EL (cell line): ENCODE measurements at places on chromosomes 7 and 10.
A peak's percentile ranks its signal among the peaks of the same experiment; 100 is the strongest.

GRCh38 chr7:25389489-25390106 is 161.3 kb upstream of the NPVF start:
- peak; percentile 39 for DNase-seq

- DNase-seq: no peak
Measured at GRCh38 chr10:86108696-86109095, 257.9 kb downstream of the GRID1 start.

GRCh38 chr7:128389618-128390329 is 20.0 kb downstream of the IMPDH1 start:
- no peak for DNase-seq

DNA sequence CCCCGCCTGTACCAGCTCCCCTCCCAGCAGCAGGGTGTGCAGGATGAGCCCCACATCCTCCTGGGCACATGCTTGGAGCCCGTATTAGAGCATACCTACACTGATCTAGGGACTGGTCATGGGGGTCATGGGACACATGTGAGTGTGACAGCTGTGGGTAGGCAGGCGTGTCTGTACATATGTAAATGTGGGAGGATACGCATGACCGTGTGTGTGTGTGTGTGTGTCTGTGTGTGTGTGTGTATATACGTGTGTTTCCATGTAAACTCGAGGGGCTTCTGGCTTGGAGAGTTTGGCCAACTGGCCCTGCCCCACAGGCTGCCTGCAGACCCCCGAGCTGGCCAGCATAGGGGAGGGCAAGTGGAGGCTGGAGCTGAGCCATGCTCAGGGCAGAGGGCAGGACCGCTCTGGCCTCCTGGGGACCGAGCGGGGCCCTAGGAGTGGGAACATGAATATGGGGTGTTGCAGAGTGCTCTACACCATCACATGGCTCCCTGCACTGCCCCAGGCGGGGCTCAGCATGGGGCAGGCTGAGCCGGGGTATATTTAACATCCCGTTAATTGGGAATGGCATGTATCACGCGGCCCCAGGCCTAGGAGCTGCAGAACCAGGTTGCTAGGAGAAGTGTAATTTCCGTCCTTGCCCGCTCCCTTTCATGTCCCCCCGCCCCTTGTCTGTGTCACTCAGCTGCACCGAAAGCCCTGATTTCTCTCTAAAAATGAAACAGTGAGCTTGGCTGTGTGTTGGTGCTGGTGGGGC is 152.7 kb upstream of the PCBD1 start:
- no peak for DNase-seq

DNA sequence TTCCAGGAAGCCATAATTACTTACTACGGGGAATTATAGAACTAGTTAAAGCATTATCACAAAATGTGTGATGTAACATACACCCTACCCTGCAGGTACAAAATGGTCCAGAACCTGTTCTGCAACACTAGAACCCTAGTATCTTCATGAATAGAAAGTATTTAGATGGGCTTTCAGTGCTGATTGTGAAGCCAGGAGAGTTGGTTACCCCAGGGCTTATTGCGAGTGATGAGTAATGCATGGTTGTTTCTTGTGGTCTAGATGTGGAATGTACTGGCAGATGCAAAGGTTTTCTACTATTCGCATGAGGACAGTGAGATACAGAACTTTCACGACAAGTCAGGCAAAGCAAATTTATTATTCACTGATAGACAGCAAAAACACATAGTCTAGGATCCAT is 33.6 kb upstream of the AGR3 start:
- DNase-seq: peak; percentile 92

DNA sequence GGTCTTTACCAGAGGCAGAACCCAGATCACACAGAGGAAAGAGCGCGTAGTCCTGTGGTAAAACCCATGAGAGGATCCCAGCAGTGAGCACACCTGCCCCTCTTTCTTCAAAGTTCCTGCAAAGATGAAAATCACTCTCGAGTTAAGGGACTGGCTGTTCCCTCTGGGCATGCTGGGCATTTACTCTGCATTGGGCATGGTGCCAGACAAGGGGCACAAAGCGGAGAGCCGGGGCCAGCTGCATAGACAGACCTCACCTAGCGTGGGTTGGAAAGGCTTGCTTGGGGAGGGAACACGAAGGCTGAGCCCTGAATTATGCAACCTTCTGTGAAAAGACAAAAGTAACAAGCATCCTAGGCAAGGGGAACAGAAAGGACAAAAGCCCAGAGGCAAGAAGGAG is 120.0 kb upstream of the TCERG1L start:
- no peak for DNase-seq

DNA sequence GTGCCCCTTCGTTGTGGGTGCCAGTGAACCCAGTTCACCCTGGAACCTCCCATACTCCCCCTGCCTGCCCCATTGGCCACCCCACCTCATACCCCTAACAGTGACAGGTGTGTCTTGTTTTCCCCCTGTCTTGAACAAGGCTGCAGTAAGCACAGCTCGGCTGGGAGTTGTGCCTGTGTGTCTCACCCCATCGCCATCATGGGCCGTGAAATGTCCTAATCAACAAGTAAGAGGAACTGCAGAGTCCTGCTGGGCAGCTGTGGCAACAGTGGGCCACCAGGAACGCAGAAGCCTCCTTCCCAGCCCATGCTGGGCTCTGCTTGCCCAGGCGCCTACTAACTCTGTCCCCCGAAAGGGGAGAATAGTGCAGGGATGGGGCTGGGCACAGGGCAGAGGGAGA is 91.6 kb downstream of the C10orf105 start:
- DNase-seq: no peak

GRCh38 chr10:74543276-74543675 is 283.1 kb upstream of the KAT6B start:
- DNase-seq: no peak

- DNase-seq: no peak
Measured at GRCh38 chr10:112990271-112990670, 40.2 kb downstream of the TCF7L2 start.

- no peak for DNase-seq
Measured at GRCh38 chr10:122379041-122379440, 4.5 kb downstream of the PLEKHA1 start.

GRCh38 chr7:72447465-72448204 is 35.5 kb upstream of the CALN1 start:
- no peak for DNase-seq

DNA sequence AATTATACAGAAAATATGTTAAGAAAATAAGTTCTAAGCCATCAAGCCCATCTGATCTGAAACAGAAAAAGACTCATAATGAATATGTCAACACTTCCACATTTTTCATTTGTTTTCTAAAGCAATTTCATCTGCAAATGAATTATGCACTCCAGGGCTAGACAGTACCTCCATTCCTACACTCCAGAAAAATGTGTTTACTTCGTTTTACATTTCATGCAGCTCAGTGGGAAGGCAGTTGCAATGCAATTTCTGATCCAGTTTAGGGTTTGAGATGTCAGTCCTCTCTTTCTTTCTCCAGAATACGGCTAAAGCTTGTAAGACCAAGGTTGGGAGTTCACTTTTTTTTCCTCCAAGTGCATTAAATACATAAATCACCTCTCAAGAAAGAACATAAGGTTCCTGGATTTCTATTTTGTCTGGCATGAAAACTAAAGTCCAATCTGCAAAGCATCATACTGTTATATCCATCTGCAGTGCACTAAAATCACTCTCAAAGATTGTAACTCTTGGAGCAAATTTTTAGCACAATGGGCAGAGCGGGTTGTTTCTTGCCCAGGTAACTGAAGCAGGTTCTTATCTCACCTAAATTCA is 348.8 kb upstream of the C7orf33 start:
- no peak for DNase-seq

- peak; percentile 12 for DNase-seq
Measured at GRCh38 chr7:134991469-134992339, 5.4 kb downstream of the AGBL3 start.

GRCh38 chr7:16836481-16836880 is 31.7 kb upstream of the AGR2 start:
- DNase-seq: no peak

- DNase-seq: peak; percentile 13
Measured at GRCh38 chr7:112204499-112205342, 1.5 kb downstream of the DOCK4 start.

GRCh38 chr7:17617857-17618651 is 319.6 kb downstream of the AHR start:
- no peak for DNase-seq

GRCh38 chr7:16815001-16815400 is 10.2 kb upstream of the AGR2 start:
- no peak for DNase-seq

GRCh38 chr7:70997261-70997660 is 134.7 kb upstream of the GALNT17 start:
- no peak for DNase-seq

GRCh38 chr10:17506856-17507471 is 52.6 kb upstream of the ST8SIA6 start:
- DNase-seq: no peak

DNA sequence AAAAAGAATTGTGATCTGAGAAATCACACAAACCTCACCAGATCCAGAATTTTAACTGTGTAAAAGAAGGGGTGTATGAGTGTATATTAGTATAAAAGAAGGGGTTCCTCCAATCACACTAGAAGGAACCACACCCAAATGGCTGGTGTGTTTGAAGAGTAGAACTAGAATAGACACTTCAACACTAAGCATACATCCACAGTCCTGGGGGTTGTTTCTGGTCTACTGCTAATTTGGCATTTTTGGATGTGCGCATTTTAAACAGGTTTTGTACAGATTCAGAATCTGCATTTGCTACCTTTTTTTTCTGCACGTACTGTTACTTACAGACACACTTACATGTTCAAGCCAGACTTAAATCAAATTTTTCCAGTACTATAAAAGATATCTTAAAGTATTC is 64.6 kb downstream of the PDE1C start:
- DNase-seq: no peak

DNA sequence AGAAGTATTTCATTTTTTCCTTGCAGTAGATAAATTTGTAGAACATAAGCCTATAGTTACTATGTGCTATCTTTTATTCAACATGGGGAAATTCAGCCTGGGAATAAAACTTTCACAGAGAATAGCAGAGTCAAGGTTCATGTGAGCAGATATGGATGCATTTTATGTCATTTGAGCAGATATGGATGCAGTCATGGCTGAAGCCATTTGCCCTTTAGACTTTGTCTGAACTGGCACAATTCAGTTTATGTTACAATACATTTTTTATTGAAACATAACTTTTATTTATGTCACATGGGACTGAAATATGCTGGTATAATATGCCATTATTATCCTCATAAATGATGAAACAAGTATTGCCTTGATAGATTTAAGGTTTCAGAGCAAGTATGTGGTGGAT is 231.1 kb downstream of the CACNA2D1 start:
- no peak for DNase-seq

GRCh38 chr7:29488203-29488970 is 75.2 kb upstream of the PRR15 start:
- no peak for DNase-seq

DNA sequence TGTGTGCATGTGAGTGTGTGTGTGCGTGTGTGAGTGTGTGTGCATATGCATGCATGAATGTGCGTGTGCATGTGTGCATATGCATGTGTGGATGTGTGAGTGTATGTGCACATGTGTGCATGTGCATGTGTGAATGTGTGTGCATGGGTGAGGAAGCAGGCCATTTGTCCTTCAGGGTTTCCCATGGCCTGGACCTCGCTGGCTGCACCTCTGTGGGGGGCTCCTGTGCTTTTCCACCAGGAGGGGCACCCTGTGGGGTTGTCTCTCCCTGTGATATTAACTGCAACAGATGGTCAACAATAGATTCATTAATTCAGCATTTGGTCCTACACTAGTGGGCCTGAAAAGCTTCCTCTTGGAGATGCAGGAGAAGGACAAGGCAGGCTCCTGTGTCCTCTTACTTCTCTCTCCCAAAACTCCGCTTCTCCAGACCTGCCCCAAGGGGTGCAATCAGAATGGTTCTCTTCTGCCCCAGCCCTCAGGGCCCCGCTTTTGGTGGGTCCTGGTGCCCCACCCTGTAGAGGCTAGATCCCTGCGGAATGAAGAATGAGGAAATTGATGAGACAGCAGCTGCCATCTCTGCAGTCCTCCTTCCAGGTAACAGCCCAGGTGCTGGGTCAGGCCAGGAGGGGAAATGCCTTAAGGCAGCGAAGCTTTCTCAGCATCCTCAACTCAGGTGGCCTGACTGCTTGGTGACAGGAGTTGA is 41.5 kb upstream of the NUB1 start:
- no peak for DNase-seq

- peak; percentile 56 for DNase-seq
Measured at GRCh38 chr7:144391823-144392255, 11.7 kb downstream of the NOBOX start.
